ENCODE measurements at places on chromosomes 2 and 18.
A peak's percentile ranks its signal among the peaks of the same experiment; 100 is the strongest.

- DNase-seq: no peak
These were observed 23.3 kb downstream of the LRRC30 start for GRCh38 chr18:7254163-7254562.

GRCh38 chr18:49884959-49885358 lies 71.6 kb upstream of the ACAA2 start:
- no peak for DNase-seq

DNA sequence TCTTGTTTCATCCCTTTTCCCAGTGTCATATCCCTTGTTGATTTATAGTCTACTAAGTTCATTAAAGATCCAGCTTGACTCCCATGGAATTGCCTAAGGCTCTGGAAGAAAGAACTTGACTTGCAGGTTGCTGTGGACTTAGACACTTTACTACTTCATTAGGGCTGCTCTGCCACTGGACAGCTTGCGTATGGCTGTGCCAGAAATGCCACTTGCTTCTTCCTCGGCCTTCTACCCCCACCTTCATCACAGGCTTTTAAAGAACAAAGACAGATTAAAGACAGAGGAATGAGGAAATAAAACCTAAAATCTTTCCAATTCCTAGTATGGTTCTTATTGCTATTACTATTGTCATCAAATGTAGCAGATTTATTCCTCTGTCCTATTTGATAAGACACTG lies 591.7 kb downstream of the BCL11A start:
- DNase-seq: no peak

- DNase-seq: no peak
These were observed 12.0 kb downstream of the EXOC6B start for GRCh38 chr2:72813841-72814240.

- no peak for DNase-seq
These were observed 50.3 kb upstream of the TRIB2 start for GRCh38 chr2:12666445-12666844.

GRCh38 chr18:3401669-3402620 lies 48.0 kb upstream of the TGIF1 start:
- no peak for DNase-seq

GRCh38 chr2:36859366-36859792 lies 107.0 kb downstream of the STRN start:
- no peak for DNase-seq

DNA sequence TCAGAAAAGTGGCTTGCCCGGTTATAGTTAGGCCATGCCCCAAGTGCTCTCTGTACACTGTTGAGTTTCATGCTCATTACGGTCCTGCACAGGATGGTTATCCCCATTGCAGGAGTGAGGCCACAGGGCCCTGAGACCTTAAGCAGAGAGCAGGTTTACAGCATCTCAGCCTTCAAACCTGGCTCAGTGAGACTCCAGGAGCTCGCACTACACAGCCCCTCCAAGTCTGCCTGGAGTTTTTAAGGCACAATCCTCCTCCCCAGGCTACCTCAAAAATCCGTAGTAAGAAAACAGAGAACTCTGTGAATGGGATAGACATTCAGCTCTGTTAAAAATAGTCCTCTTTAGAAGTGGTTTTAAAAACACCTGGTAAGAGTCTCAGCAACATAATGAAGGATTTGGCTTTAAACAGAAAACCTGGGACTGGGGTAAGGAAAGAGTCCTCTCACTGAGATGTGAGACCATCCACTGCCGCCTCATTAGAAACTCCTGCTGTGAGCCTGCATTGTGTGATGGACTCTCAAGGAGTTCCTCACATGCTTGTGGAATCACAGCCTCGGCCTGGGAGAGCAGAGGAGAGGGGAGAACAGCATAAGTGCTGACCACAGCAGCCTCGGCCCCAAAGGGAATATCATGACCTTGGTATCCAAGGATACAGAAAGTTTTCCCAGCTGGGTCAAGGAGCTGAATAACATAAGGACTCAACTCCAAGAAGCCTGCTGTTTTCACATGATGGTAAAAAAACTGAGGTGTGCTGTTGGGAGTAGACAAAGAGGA lies 214.8 kb downstream of the ATAD2B start:
- DNase-seq: peak; percentile 2

DNA sequence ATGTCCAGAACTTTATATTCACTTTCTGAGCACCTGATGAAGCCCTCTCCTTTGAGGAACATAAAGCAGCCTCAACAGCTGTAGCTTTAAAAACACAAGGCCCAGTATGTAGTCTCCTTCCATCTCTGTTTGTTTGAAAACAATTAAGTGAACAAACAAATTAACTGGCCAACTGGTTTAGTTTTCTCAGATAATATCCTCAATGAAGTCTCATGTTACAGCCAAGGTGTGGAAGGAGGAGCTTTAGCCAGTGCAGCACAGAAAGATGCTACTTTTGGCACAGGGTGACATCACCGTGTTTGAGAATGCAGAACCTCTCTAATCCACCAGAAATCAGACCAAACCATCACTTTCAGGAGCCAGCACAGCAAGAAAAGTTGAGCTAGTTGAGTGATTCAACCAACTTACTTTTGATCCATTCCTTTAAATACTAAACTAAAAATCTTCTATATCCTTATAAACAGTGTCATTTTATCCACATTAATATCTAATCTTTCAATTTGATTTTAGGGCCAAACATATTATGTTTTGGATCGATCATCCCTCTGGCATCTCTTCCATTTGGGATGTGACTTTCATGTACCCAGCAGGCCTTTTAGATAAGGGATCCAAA lies 488.7 kb downstream of the ARHGAP15 start:
- no peak for DNase-seq

- DNase-seq: no peak
These were observed 391.3 kb downstream of the SETBP1 start for GRCh38 chr18:45071956-45072355.

- no peak for DNase-seq
These were observed 12.4 kb downstream of the NABP1 start for GRCh38 chr2:191690327-191690726.

DNA sequence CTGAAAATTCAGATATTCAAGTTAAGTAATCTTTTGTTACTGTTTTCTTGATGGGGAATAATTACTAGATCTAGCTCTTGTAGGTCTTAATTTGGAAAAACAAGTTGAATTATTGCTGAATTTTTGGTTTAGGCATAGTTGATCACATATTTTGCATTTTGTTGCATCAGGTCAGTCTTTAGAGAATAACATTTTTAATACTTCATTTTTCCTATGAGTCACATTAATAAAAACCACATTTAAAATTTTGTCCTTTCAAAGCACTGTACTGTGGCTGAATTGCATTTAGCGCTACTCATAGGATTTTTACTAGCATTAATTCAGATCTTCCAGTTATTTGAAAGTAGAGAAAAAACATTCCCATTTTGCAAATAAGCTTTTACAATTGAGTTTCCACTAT lies 23.2 kb downstream of the MAP4K4 start:
- no peak for DNase-seq

GRCh38 chr2:225083276-225083675 lies 41.0 kb upstream of the DOCK10 start:
- no peak for DNase-seq

DNA sequence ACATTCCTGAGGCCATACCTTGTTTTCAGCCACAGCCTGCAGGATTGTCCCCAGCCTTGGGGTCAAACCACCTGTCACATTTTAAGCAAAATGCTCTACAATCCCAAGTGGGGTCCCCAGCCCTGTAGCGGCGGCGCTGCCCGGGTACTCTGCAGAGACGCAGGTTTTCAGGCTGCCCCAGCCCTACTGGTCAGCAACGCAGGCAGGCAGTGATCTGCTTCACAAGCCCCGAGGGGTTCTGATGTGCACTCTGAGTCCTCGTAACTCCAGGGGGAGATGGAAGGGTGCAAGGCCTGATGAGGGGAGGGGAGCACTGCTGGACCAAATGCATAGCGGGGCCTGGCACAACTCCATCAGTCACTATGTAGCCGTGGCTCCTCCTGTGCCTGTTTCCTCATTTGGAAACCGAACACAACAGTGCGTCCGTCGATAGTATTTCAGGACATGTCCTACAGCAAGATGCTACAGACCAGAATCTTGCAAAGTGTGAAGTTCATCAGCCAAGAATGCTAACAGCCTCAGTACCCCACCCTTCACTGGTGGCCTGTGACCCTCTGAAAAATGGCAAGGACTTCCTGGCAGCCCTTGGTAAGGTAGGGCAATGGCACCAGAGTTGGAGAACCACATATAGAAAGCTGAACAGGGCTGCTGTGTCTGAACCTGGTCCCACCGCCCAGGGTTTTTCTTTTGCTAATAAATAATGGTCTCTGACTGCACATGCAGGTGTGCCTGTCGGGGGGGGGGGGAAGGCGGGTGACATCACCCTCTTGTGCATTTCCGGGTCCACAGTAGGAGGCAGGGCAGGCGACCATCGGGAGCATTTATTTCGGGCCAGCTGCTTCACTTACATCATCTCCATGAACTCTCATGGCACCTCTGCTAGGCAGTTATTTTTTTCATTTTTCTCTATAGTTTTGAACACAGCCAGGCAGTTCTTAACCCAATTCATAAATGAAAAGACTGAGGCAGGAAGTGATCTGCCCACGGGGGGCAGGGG lies 50.6 kb upstream of the TFCP2L1 start:
- DNase-seq: no peak

- DNase-seq: peak; percentile 95
These were observed 158.1 kb downstream of the TANC1 start for GRCh38 chr2:159126432-159127022.

- no peak for DNase-seq
These were observed 9.3 kb upstream of the GPR35 start for GRCh38 chr2:240615820-240616547.

DNA sequence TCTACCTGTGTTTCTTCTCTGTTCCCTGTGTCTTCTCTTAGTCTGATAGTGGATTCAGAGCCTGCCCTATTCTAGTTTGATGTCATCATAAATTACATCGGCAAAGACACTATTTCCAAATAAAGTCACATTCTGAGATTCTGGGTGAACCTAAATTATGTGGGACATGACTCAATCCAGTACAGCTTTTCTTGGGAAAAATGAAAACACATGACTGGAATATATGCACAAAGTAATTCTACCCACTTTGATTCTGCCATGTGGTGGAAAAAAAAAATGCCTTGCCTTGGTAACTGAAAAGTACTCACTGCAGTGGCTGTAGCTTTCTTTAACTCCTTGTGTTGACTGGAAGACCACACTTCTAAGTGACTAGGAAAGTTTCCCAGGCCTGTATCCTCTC lies 73.7 kb downstream of the LRATD1 start:
- DNase-seq: no peak

DNA sequence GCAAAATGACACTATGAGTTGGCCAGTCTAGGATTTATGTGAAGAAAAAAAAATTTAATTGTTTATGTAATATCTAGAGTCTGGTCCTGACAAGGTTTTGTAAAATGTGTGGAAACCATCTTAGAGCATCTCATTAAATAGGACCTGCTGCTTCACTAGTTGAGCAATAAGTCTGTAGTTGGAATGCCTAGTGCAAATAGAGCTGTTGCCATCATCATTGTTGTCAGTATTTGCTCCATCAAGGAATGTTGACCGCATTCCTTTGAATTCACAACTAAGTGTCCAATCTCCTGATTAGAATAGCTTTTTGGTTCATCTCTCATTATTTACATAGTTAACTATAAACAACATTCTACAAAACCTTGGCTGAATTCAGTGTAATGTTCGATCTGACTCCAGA lies 32.2 kb upstream of the RPE start:
- no peak for DNase-seq

DNA sequence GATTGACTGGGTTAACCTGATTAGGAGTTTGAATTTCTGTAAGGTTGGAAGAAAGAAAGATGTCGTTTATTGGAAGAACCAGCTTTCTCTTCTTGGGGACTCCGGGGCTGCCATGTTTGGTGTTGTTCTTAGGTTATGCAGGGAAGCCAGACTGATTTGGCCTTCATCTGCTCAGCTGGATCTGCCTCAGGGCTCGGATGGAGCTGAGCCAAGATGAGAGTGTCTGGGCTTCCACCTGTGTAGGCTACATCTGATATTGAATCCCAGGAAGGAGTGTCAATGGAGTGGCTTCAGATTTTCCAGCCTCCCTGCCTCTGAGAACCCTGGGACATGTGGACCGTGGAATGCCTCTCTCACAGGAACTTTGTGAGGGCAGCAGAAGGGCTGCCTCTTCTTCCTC lies 126.1 kb downstream of the WDSUB1 start:
- DNase-seq: no peak

DNA sequence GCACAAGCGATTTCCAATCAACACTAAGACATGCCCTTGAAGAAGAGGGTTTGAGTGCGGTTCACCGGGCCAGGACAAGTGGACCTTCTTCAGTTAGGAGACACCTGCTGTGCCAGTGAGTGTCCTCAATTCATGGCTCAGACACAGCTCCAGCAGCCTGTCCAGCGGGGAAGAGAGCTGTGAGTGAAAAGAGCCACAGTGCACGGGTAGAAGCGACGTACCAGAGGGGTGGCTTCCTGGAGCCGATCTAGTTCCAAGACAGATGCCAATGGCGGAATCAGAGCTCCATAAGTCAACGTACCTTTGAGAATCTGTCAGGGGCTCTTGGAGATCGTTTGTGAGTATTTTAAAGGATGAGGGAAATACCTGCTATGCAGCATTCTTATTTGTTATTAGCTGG lies 119.9 kb upstream of the SALL3 start:
- DNase-seq: no peak

GRCh38 chr2:236772220-236772837 lies 202.7 kb downstream of the ACKR3 start:
- no peak for DNase-seq

DNA sequence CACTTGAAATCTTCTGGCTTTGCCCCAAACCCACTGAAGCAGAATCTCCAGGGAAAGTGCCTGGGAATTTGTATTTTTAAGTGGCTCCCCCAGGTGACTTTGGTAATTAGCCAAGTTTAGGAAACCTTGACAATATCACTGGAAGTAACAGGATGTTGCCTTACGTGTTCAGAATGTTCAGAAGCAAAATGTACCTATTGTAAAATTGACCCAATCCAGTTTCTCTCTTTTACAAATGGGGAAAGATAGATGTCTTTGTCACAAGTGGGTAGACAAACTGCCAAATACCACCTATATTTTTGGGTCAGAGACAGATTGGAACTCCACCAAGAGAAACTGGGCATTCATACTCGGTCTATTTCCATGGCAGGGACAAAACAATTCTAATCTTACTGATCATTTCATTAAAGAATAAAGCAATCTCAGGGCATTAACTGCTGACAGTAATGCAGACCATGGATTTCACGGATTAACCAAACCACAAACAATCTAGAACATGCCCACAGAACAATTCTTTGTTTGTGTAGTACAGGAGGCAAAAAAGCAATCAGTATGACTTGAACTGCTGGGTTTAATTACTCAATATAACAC lies 255.8 kb downstream of the ERBB4 start:
- no peak for DNase-seq

All from GM04503 (cell line).